Stimulated activated CD8-positive, alpha-beta memory T cell treated with anti-CD3 and anti-CD28 coated beads, Interleukin-15, amount 100 ng/mL, for 24 hours (primary cell): ENCODE measurements at places on chromosomes 11 and 22.

- no peak for DNase-seq
Measured at GRCh38 chr11:46917109-46917761, 1.1 kb downstream of the LRP4 start.

DNA sequence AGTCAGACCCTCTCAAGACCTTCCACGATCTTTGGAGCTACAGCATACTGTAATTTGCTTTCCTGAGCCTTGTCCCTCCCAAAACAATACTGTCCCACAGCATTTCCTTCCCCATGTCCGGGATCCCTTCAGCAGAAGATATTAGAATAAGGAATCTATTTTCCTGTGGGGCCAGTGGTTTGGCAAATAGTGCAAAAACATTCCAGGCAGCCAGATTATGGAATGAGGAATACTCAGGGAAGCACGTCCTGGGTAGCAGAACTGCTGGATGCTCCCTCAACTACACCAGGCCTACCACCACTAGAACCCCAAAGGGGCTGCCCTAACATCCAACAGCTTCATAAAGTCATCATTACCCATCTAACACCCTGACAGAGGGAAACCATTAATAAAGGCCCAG is 61.5 kb downstream of the AAMDC start:
- no peak for DNase-seq

DNA sequence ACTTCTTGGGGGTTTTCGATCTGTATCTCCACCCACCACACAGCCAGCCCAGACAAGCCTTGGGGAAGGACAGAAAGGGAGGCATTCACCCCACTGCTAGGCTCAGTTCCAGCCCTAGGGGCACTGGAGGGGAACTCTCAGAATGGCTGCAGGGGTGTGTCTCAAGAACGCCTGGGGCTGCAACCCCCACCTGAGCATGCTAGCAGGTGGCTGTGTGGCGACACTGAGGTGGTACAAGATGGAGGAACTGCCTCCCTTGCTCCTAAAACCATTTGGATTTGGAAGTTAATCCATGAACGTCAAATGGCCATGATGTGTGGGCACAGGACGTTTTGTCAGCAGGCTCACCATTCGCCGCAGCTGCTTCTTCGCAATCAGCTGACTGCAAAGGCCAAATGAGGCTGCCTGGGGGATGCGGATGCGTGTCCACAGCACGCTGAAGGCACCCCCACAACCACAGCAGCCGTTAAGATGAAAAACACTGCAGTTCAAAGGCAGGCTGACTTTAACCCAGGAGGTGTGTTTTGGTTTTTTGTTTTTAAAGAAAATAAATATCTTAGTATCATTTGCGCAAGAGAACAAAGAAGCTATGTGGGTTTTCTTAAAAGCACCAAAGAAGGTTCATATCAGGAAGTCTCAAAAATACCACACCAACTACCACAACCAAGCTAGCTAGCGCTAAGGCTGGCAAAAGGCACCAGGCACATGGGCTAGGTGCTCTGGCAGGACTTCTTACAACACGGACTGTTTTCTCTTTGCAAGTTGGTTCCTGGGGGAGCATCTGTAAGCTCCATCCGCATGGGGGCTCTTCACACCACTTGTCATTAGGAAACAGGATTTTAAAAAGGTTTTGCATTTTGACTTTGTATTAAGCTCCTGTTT is 22.2 kb upstream of the NAP1L4 start:
- peak; percentile 19 for DNase-seq

GRCh38 chr22:30040499-30041260 is 39.6 kb upstream of the HORMAD2 start:
- DNase-seq = no peak

DNA sequence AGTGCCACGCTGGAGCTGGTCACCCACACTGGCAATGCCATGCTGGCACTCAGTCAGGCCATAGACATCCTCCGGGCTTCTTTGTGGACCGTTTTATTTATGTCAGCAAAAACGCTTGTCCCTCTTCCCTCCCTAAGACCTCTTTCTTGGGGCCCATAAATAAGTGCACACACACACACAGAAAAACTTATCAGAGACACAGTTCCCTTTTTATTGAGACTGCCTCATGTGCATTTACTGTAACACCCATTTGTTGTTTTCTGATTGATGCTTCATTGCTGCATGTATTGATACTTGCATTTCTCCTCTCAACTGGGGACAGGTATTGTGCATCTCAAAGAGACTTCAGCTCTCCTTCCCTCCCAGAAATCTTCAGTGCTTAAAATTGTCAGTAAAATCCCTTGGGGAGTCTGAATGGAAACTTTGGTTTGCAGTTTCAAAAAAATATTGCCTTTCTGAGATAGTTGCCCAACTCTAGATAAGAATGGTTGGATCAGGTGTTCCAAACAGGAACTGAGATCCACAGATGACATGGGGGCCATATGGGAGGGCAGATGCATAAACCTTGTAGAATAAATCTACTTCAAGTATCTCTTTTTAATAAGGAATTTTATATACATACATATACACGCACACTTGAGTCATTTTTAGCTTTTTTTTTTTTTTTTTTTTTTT is 50.9 kb downstream of the PPP2R1B start:
- no peak for DNase-seq

DNA sequence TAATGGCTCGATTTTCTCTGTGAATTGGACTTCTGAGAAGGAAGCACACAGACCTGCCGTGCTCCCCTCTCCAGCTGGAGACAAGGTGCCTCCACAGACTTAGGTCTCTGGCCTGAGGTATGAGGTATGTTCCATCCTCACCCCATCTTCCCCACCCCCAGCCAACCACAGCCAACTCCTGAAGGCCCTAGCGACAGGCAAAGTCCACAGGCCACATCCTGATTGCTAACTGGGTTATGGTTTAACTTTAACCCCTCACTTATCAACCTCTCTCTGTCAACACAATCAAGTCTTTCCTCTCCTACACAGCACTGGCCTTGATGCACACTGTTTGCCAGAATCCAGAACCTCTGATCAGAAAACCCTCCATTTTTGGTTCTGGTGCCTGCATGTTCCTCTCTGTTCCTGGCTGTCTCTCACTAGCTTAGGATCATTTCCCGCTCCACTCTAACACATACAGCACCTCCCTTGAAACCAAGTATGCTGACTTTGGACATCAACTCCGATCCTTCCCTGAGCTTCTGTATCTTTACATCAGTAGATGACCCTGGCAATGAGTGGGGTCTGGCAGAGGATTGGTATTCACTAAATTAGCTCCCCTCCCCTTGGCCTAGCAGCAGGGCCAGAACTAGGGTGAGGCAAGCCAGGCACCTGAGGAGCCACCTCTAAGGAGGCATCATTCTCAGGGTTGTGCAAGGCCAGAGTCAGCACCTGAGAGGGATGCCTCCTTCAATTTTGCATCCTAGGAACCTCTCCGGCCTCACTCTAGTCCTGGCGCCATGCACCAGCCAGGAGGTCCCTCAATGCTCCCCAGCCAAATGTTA is 22.0 kb downstream of the JAML start:
- DNase-seq = no peak

DNA sequence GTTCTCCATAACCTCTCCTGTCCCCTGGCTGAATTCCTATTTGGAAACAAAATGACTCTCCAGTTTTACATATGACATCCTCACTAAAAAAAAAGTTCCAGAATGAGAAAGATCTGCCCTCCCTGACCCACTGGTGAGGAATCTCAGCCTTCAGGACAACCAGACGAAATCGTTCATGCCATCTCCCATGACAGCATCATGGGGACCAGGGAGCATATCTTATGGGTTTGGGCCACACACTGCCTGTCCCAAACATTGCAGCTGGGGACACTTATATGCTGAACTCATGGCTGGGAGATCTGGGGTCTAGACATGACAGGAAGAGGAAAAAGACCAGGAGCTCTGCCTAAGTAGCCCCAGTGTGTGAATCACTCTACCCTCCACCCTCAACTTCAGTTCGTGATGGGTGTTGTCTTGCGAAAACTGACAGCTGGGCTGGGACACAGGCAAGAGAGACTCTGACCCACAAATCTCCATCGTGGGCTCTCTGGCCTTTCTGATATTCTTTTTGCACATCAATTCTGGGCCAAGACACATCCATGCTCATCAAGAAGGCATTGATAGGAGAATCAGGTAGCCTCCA is 102.0 kb downstream of the ZNF280B start:
- no peak for DNase-seq

DNA sequence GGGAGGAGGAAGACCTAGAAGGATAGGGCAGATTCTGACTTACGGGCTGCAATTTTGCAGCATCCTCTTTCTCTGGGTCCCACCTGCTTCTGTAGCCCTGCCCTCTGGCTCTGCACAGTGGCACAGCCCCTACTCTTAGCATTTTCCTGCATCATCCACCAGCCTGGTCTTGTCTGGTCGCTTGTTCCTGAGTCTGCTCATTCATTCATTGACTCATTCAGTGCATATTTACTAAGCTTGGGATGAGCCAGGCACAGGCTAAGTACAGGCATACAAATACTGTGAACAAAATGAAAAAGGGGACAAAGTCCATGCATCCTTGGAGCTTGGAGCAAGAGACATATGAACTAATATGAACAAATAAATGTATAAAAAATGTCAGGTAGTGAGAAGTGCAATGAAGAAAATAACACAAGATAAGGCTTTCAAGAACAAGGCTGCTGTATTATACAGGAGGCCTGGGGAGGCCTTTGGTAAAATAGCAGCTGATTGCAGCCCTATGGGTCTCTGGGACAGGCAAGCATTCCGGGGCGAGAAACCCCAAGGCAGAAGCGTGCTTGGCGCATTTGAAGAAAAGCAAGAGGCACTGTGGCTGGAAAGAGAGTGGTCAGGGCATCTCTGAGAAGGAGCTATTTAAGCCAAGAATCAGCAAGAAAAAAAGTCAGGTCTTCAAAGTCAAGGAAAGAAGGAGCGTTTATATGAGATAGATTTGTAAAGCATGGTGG is 108.0 kb upstream of the ALX4 start:
- no peak for DNase-seq

DNA sequence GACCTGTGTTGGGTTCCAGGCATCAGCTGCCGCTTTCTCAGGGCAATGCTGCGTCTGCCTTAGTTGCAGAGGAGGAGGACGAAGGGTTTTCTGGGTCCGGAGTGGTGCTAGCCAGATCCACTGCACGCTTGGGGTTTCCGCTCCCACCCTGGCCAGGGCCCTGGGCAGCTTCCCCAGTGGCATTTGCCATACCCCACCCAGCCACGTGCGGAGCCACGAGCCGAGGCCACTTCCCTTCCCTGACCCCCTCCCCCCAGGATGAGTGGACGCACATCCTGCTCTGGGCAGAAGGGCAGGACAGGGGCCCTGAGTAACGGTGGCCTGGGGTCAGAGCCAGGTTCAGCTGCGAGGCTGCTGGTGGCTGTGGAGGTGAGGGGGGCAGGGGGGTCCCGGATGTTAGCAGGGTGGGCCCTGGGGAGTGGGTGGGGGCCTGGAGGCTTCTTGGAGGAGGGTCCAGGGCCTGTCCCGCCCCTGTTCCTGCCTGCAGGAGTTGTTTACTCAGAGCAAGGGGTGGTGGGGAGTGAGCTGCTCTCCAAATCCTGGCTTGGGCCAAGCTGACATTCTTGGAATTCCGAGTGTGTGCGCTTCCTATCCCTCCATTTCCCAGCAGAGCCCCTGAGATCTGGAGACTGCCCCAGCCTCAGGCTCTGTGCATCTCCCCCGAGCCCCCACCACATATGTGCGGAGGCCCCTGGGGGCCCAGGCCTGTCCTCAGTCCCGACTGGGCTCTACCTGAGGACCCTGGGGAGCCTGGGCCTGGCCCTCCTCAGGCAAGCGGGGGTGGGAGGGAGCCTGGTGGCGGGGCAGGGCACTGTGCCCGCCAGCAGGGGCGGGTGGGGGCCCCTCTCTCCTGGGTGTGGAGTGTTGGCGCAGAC is 1.4 kb downstream of the TSPAN4 start:
- DNase-seq = no peak

DNA sequence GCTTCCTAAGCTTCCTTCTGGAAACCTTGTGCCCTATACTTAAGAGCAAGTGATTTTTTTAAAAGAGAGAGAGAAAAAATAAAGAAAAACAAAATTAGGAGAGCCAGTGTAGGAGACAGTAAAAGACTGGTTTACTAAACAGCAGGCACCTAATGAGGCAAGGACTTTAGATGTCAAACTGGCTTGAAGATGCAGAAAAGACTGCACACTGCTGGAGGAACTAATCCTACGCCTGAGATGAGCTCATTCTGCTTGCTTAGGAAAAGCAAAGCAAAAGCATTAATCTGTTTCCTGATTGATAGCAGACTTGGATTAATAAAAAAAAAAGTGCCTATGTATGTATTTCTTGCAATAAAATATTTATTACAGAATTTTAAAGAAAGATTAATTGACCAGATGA is 113.6 kb upstream of the SEZ6L start:
- no peak for DNase-seq

DNA sequence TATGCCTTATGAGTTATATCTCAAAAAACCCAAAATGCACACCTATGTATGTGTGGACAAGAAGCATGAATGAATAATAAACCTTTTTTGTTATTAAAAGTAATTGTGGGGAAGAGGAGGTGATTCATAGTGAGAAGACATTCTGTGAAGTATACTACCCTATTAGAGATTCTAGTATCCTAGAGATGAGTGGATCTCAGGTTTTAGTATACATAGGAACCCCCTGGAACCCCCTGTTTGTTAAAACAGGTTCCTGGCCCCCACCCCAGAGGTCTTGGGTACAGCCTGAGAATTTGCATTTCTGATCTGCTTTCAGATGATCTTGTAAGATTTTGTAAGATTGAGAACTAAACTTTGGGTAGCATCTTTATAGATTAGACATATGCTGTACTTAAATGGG is 17.5 kb downstream of the NUCB2 start:
- no peak for DNase-seq

GRCh38 chr22:28594797-28595462 is 84.7 kb downstream of the TTC28 start:
- no peak for DNase-seq

DNA sequence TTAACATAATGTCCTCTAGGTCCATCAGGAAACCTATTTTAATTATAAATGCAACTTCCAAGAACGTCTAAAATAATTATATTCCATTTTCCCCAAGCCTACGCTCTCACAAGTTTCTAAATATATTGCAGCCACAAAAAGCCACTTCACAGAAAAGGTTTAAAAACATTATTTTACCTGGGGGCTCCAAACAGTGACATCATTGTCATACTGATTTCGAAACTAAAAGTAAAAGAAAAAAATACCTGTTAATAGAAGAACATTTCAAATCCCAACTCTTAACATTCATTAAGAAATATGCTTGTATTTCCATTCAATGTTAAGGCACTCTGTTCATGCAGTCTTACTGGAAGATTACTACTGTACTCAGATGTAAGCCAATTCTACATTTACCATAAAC is 1.4 kb downstream of the PSMA1 start:
- DNase-seq = no peak

- no peak for DNase-seq
Measured at GRCh38 chr22:36682811-36683210, 20.7 kb downstream of the CACNG2 start.

- no peak for DNase-seq
Measured at GRCh38 chr11:65571940-65572339, 398 bp upstream of the FAM89B start.

GRCh38 chr11:114232400-114233059 is 63.7 kb upstream of the NNMT start:
- no peak for DNase-seq
